ENCODE measurements at places on chromosomes 2 and 18.

DNA sequence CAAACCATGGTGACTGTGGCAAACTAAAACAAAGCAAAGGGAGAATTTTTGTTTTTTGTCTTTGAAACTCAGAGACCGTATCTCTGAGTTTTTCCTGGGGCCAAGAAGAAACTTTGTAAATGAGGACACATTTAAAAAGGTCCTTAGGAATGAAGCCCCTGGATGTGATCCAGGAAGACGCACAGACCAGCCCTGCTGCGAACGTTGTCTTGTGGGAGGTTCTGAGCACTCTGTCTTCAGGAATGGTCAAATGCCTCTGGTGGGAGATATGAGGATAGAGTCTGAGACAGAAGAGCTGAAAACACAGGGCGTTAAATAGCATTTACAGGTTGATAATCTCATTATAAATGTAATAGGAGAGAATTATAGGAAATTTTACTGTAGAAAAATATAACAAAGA is 893.5 kb upstream of the KLHL29 start:
- no peak for DNase-seq

DNA sequence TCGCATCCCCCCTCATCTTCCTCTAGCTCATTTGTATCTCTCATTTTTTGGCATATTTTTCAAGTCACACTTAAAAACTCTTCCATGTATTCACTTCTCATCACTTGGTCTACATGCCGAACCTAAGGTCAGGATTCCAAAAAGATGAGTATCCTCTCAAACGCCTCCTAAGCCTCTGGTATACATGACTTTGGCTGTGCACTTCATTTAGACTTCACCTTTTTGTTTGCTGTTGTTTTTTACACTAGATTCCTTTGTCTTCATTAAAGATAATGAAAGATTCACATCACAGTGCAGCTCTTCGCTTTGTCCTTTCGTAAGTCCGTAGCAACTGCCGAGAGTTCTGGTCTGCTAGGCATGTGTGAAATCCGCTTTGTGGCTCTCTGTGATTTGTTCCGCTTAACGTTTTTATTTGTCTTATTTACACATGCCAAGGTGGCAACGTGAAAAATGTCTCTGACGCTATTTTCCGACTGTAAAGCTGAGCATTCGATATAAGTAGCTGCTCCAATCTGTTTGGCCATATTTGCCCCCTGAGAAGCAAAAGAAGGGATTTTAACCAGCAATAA is 17.7 kb downstream of the RND3 start:
- no peak for DNase-seq

DNA sequence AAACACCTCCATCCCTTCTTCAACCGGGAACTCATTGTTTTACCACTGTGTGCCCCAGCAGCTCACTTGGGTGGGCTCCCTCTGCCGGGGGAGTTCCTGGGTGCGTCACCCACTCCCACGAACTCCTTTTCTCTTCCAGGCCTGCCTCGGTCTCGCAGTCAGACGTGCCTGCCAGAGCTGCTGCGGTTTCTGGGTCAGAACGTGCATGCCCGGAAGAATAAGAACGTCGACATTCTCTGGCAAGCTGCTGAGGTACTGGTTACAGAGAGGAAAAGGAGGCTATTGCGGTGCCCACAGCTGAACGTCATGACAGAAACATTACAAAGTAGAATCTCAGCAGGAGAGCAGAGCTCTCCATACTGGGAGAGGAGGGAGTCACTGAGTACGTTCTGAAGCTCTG is 35.6 kb downstream of the COA5 start:
- DNase-seq = no peak

- DNase-seq = no peak
Measured at GRCh38 chr2:10378189-10378588, 69.9 kb downstream of the ODC1 start.

DNA sequence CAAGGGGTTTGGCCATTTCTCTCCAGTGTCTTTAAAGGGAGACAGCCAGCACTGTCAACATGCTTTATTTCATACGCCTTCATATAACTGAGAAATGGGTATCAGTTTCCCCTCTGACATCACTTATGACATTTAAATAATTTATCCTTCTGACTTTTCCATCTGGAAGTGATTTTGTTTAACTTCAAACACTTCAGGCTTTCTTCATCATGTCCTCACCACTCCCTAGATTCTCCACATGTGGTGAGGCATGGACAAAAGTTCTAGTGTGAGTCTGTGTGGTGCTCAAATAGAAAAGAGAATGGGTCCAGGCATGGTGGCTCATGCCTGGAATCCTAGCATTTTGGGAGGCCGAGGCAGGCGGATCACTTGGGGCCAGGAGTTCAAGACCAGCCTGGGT is 158.6 kb downstream of the TXNL1 start:
- DNase-seq = no peak

DNA sequence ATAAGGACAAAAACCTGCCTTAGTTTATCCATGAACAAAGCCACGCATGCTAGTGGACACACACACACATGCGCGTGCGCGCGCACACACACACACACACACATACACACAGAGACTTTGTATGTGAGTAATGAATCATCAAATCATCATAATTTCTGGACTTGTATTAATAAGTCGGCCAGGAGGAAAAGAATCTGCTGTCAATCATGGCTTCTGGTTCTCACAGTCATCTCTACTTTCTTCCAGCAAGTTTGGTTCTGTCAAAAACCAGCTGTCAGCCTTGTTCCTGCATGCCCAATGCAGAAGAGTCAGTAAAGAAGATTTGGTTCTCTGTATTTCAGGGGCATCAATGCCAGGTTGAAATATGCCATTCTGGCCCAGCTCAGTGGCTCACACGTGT is 1.1 kb upstream of the TTR start:
- DNase-seq = no peak

GRCh38 chr18:52341608-52342381 is 1.8 kb downstream of the DCC start:
- no peak for DNase-seq

All from stimulated activated CD4-positive, alpha-beta T cell treated with anti-CD3 and anti-CD28 coated beads, TNF-alpha, amount 100 ng/mL, for 48 hours (primary cell).